ENCODE measurements at places on chromosomes 6 and 20. TPM values are rescaled to one million over a fixed set of nuclear protein-coding genes. Genes with fewer than 3 reads are reported as not detected.

The NHLRC1 gene
- total RNA-seq, result 1.1 TPM

The CLVS2 gene
- not detected for total RNA-seq

- no peak for DNase-seq
- H3K4me3 ChIP-seq, result no peak overlapping the region
Measured at GRCh38 chr6:96725296-96725695, 112.0 kb downstream of the GPR63 start.

DNA sequence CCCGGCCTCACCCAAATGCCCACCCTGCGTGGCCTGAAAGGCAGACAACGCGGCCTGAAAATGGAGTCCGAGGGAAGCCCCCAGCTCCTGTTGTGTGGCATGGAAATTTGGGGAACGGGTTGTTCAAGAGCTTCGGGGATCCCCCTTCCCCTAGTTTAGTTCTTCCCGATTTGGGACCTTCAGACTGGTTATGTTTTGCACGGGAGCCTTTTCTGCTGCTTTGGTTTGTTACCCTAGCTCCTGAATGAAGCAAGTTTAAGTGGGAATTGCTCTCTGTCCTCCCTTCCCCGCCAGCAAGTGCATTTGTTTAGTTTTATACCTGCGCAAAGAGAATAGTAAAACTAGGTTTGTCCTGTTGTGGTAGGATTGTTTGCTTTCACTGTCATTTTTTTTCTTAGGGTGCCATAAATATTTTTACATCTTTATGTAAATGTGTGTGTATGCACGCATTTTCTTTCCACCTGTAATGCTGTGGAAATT is 604 bp downstream of the SH3BGRL2 start:
- no peak overlapping the region for H3K27ac ChIP-seq
- H3K36me3 ChIP-seq, result no peaks in the 10 kb centered on the region
- no peak for DNase-seq
- H3K4me1 ChIP-seq, result no peaks in the 10 kb centered on the region

DNA sequence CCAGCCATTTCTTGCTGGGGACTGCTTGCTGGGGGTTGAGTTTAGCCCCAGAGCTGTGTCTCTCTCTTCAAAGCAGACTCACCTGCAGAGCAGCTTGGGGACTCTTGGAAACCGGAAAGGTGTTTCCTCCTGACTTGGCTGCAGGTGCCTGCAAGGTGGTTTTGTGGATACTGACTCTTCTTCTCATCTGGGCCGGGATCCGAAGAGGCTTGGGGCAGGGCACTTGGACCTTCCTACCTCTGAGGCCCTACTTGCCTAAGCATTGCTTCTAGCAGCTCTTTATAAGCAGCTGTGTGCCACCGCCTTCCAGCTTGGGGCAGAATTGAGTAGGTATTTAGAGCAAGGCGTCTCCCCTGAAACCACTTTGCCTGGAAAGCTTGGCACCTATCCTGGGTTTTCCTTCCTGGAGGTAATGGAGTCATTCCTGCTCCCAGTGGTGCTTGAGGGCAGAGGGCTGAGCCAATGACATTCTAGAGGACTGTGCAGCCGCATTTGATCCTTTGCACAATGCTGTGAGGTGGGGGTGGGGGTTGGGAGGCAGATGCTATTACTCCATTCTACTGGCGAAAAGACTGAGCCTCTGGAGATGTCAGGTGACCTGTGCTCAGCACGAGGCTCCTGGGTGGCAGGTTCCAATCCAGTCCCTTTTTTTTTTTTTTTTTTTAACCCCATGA is 3.4 kb upstream of the CTSZ start:
- no peaks in the 10 kb centered on the region for H3K27me3 ChIP-seq
- no peak overlapping the region for H3K27ac ChIP-seq
- H3K4me1 ChIP-seq, result peaks cover 40% of the 10 kb centered on the region
- no peak overlapping the region for H3K4me3 ChIP-seq
